ENCODE measurements at places on chromosomes 4 and X.
A peak's percentile ranks its signal among the peaks of the same experiment; 100 is the strongest.

DNA sequence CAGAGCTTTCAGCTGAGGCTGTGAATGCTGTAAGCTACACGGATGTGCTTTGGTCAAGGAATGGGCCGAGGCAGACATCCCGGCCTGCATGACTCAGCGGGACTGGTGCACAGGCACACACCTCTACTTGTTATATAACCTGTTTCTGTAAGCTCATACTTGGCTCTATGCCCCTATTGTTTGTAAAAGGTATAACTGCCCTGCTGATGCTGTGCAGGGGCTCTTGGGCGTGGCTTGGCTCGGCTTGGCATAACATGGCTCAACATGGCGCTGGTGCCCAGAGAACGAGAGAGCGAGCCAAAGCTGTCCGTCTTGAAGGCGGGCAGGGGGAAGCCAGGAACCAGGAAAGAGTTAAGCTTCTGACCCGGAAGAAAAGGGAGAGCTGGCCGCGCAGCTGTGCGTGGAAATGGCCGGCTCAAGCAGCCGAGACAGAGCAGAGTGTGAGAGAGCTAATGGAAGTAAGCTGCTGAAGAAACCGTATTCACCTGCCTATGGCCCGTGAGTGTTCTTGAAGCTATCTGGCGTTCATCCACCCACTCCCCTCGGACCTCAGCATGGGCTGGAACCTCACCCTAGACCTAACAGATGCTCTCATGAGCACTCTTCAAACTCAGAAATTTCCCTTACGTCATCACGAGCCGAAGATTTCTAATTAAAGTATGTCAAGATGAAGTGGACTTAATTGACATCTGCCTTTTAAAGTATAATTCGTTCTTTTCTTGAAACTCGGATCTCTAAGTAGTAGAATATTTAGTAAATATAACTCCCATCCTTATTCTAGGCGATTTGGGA lies 286.3 kb upstream of the AGA start:
- DNase-seq = no peak

DNA sequence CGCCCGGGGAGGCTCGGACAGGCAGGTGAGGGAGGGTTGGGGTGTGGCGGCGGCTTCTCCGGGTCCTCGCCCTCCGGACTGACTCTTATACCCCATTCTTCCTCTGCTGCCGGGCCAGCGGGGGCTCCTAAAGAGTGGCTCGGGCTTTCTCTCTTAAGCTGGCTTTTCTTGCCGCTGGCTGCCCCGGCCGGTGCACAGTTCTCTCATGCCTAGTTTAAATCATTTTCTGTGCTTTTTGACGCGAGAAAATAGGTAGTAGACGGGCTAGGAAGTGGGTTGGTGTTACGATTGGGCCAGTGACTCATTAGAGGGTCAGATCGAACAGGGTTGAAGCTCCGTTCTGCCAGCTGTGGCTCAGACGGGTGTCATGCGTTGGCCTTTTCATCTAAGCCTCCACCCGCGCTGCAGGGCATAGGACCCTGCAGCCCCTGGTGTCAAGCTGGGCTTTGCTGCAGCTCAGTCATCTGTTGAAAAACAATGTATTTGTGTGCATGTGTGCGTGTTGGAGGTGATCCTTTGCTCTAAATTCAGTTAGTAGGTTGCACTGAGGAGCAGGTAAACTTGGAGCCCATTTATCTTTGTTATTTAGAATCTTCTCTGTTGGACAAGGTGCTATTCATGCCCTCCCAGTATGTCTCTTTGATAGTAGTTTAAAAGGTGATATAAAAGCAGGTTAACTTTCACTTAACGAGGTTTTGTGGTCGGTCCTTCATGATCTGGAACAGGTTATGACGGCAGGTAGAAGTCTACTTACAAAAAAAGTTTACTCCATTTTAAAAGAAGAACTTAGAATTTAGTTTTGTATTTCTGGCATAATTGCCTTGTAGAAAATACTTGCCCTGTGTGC lies 802 bp downstream of the BMP2K start:
- peak; percentile 55 for DNase-seq

DNA sequence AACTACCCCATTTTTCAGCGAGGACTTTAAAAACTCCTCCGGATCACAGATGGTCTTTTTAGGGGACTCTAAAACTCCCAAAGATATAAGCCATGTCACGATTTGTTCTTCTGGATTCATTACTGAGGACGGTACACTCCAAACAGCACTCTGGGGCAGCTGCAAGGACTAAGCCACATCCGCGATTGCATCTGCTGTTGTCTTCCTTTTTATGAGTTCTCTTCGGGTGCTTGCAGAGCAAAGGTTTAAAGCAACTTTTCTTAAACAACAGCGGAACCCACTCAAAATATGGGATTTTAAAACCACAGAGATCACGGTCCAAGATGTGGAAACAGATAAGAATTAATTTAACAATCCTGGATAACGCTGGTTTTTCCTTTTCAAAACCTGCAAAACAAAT lies at the start of gene ARHGEF6:
TSS of gene ARHGEF6 (minus strand) at position 170 of the 400 bp plus-strand sequence. CDS start at position 120, 50 bp downstream.
- no peak for DNase-seq

DNA sequence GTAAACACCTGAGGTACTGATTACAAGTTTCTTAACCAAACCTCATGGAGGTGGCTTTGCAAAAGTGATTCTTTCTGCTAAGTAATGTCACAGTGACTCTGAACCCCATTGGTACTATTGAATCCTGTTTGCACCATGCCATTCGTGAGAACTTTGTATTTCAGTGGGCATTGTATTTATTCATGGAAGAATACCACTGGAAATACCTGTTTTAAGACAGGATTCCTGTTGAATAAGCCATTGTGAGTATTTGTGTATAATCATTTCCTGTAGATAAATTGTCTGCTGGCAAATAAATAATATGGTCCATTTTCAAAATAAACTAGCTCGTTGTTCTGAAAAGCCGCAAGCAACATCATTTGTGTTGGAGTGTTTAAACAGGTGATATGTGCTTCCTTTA lies 136.4 kb upstream of the GUCY1A1 start:
- DNase-seq = no peak

Measured in right hindlimb (tissue), 1 donor.